ENCODE measurements at places on chromosomes 12 and 14.

DNA sequence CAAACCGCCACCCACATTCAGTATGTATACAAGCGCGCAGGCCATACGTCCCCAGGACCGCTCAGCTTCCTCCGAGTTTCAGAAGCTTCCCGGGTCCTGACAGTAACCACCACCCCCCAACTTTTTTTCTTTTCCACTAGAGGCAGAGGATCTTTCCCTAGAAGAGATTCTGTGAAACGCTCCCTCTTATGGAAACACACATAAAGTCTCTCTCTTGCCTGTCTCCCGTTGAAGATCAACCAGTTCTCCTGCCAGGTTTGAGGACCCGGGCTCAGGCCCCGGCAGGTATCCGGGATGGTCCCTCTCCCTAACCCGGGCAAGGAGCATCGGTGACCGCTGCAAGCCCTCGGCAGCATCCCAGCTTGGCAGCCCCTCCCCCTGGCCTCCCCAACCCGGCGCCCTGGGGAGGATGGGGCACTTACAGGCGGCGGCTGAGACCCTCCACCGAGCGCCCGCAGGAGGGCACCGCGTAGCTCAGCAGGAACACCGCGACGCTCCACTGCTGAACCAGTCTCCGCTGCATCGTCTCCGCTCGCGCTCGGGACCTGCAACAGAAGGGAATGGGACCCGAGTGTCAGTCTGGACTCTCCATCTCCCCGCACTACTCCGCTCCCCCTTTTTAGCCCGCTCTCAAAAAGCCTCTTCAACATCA, 3.4 kb downstream of the PTHLH start:
- no peak for DNase-seq

- DNase-seq, result peak; percentile 99
Measured at GRCh38 chr14:54169254-54169924, 212.8 kb upstream of the BMP4 start.

DNA sequence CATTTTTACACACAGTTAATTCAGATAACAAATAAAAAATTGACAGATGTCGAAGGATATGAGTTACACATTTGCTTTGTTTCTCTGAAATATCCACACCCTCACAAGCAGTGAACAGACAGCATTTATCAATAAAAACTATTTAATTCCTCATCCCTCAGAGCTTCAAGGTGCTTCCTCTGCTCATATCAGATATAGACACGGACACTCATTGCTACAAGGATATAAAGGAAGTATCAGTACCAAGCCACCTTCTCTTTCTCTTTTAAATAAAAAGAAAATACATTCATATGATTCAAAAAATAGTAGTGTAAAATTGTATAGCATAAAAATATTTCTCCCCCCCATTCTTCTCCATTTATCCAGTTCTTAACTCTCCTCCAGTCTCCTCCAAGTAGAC, 21.9 kb upstream of the MAGOHB start:
- no peak for DNase-seq

DNA sequence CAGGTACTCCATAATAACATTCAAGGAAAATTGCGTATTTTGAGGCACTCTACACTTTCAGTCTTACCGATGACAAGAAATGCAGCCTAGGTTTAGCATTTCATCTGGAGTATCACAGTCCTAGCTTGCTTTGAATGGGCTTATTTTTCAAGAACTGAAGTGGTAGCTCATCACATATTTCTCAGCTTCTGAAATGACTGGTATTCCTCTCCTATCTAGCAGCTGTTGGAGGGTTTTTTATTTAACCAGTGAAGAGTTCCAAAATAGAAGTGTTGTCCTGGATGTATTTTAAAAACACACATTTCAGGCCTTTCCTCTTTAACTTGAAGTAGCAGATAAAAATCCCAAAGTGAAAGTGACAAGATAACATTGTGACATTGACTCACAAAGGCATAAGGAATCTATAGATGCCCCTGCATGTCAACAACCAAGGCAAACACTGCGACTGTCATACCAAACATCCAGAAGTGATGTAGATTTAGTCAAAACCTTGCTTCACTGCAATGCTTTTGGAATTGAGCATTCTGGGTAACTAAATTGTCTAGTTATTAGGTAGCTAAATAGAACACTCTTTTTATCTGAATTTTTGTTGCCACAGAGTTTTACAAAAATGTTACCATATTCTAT, 182.2 kb upstream of the FBXO33 start:
- DNase-seq, result no peak

DNA sequence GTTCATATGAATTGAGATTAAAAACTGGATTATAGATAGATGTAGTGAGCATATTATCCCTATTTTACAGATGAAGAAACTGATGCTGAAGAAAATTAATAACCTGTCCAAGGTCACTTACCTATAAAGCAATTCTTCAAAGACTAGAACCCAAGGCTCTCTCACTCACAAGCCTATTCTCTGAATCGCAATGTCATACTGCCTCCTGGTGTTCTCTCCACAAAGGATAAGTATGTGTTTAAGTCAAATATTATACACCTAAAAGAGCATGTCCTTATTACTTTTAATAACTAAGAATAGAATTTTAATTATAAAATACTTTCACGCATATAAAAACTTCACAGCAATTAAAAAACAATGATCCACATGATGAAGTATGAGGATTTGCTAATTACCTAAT, 721.3 kb upstream of the USP15 start:
- no peak for DNase-seq

- DNase-seq, result no peak
Measured at GRCh38 chr12:119710374-119710964, 42.5 kb downstream of the PRKAB1 start.

DNA sequence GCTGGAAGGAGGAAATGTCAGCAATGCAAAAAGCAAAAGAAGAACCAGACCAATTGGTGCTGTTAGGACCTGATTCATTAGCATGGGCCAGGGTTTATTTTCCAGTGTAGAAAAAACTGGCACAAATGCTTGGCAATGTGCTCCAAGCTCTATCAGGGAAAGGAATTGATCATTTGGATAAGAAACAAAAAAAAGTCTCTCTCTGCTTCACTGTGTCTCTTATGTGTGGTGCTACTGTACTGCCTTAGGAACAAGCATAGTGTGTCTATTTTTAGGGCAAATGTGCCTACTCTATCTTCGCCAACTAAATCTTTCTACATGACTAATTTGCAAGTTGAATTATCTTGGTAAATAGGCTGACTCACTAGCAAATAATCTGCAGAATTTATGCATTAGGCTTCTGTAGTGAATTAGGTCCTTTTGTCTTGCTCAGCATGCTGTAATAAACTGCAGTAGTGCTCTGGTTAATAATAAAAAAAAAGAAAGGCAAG, 236.7 kb downstream of the MDGA2 start:
- DNase-seq, result no peak

- DNase-seq, result no peak
Measured at GRCh38 chr12:121009741-121010140, 6.5 kb downstream of the C12orf43 start.

DNA sequence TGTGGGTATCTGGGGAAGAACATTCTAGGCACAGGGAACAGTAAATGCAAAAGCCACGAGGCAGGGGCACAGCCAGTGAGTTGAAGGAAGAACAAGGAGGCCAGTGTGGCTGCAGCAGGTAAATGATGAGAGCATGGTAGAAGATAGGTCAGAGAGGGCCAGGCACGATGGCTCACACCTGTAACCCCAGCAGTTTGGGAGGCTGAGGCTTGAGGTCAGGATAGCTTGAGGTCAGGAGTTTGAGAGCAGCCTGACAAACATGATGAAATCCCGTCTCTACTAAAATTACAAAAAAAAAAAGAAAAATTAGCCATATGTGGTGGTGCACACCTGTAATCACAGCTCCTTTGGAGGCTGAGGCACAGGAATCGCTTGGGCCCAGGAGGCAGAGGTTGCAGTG, 86.7 kb upstream of the ESRRB start:
- no peak for DNase-seq

- peak; percentile 12 for DNase-seq
Measured at GRCh38 chr12:74889563-74890236, 319.9 kb downstream of the KCNC2 start.

DNA sequence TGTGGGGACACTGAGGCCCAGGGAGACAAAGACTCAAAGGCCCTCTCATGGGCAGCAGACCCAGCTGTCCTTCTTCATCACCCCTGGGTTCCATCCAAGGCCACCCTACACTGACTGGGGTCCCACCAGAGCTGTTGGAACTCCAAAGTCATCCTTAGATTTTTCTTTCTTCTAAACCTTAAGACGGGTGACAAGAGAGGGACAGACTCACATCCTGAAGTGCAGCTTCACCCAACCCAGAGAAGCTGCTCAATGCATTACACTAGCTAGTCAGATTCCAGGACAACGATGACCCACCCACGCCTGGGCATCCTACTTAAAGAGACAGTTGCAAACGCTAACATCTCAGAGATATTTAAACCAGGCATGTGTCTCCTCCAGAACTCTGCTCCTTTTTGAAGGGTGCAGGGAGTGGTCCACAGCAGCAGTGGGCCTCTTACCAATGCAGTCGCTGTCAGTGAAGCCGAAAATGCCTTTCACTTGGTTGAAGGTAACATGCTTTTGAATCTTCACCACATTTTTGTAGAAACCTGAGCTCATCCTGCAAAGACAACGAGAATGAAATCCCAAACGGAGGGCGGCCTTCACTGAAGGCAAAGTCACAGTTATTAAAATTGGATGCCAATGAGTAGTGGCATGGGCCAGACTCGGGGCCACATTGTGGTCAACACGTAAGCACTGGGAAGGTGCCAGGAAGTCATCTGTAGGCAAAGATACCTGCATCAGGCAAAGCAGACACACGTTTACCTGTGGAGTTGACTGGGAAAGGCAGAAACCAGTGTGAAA, 23.4 kb downstream of the SLC25A47 start:
- DNase-seq, result no peak

GRCh38 chr12:46266869-46267574, 1.8 kb downstream of the SLC38A1 start:
- DNase-seq, result no peak

DNA sequence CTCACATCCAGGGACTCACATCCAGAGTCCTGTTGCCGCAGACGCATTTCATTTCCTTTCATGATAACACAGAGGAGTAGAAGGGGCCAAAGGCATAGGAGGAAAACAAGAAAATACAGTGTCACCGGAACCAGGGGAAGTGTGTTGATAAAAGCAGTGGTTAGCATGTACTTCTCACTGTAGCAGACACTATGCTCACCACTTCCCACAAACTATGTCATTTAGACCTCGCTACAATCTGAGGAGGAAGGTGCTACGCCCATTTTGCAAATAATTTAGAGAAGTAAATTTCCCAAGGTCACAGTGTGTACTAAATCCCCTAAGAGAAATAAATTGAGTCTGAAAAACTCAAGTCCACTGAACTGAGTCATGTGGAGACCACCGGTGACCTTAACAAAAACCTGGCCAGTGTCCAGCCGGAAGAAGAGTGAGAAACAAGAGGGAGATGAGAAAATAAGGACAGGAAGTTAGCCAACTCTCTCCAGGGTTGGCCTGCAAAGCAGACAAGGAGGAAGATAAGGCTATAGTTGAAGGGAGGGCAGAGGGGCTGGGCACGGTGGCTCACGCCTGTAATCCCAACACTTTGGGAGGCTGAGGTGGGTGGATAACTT, 25.8 kb upstream of the TMCC3 start:
- no peak for DNase-seq

GRCh38 chr12:67426067-67426466, 156.9 kb downstream of the CAND1 start:
- peak; percentile 86 for DNase-seq

GRCh38 chr12:30969006-30969405, 42.5 kb downstream of the TSPAN11 start:
- no peak for DNase-seq

DNA sequence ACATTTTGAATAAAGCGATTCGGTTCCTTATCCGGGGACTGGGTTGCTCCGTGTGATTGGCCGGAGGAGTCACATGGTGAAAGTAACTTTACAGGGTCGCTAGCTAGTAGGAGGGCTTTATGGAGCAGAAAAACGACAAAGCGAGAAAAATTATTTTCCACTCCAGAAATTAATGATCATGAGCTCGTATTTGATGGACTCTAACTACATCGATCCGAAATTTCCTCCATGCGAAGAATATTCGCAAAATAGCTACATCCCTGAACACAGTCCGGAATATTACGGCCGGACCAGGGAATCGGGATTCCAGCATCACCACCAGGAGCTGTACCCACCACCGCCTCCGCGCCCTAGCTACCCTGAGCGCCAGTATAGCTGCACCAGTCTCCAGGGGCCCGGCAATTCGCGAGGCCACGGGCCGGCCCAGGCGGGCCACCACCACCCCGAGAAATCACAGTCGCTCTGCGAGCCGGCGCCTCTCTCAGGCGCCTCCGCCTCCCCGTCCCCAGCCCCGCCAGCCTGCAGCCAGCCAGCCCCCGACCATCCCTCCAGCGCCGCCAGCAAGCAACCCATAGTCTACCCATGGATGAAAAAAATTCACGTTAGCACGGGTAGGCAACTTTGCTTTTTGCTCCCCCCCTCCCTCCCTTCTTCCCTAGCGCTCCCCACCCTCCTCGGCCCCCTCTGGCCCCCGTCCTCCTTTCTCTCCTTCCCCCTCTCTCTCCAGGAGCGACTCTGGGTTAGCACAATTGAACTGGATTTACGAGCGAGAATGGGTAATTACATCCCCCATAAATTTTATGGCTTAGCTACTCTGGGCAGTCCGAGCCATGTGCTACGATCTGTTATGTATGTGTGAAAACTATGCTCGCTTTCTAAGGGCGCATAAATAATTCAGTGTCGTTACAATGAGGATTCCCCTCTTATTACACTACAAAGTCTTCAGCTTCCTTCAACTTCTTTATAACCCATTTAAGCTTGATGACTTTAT, at the start of gene HOXC4:
HOXC4 (plus strand) TSS at position 85 of the 991 bp plus-strand sequence; CDS start at position 173, 88 bp downstream.
- no peak for DNase-seq

DNA sequence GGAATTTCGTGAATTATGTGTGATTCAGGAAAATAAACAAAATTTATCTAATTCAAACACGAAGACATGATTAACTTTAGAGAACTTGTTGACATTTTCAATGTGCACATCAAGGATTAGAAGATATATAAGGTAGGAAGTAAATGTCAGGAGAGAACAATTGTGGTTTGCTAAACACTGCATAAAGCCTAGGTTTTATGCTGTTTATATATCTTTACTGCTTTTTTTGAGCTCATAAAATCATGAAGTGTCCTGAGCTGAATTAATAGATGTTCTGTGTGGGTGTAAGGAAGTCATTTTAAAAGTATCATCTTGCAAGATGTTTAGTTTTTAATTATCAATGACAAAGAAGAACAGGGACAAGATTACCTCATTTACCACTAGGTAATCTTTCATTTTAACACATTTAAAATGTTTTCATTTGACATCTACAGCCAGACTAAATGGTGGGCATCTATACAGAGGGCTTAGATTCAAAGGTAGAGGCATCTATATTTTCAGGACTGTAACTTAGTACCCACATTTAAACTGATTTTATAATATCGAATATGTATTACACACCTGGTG, 382.8 kb downstream of the ADAMTS20 start:
- DNase-seq, result no peak

- peak; percentile 96 for DNase-seq
Measured at GRCh38 chr12:2335513-2335912, 282.7 kb downstream of the CACNA1C start.

GRCh38 chr14:69615496-69616407, 4.4 kb downstream of the SUSD6 start:
- peak; percentile 71 for DNase-seq
